Stimulated activated CD8-positive, alpha-beta memory T cell treated with anti-CD3 and anti-CD28 coated beads, Interleukin-4, amount 100 ng/mL, for 1 hour (primary cell): ENCODE measurements at places on chromosomes 7 and 10.

DNA sequence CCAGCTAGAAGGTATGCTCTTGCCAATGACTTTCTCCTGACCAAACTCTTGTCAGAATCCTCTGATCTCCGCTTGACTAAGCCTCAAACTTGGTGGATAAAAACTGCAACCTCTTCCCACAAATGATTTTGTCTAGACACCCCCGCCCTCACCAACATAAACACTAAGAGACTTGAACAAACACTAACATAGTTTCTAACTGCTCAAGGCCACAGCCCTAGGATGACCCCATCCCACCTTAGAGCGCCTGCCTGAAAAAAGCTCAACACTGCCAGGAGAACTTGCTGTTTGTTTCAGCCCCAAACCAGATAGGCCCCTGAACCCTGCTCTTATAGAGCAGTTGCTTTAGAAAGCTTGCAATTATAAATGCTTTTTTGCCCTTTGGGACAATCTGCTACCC lies 71.8 kb downstream of the LRRN3 start:
- no peak for DNase-seq

- no peak for DNase-seq
Observed at GRCh38 chr7:15937571-15937970, 251.1 kb upstream of the MEOX2 start.

- DNase-seq = no peak
Observed at GRCh38 chr7:73489976-73490375, 32.1 kb downstream of the BAZ1B start.

- no peak for DNase-seq
Observed at GRCh38 chr7:115940460-115941060, 90.0 kb downstream of the TFEC start.

GRCh38 chr10:119416855-119417254 lies 125.7 kb downstream of the RGS10 start:
- peak; percentile 48 for DNase-seq

- no peak for DNase-seq
Observed at GRCh38 chr7:44141221-44141850, at the start of gene MYL7. TSS of gene MYL7 (minus strand) at chr7:44141332. CDS start at chr7:44141305, 27 bp downstream.

- DNase-seq = no peak
Observed at GRCh38 chr7:3143869-3144775, 100.5 kb upstream of the CARD11 start.

- no peak for DNase-seq
Observed at GRCh38 chr7:48101968-48102367, 12.9 kb downstream of the UPP1 start.

- DNase-seq = peak; percentile 37
Observed at GRCh38 chr10:135601-136464, 578 bp downstream of the ZMYND11 start.

- no peak for DNase-seq
Observed at GRCh38 chr7:14073543-14073942, 84.1 kb upstream of the ETV1 start.

- DNase-seq = no peak
Observed at GRCh38 chr10:84257343-84258020, 12.6 kb downstream of the RGR start.

DNA sequence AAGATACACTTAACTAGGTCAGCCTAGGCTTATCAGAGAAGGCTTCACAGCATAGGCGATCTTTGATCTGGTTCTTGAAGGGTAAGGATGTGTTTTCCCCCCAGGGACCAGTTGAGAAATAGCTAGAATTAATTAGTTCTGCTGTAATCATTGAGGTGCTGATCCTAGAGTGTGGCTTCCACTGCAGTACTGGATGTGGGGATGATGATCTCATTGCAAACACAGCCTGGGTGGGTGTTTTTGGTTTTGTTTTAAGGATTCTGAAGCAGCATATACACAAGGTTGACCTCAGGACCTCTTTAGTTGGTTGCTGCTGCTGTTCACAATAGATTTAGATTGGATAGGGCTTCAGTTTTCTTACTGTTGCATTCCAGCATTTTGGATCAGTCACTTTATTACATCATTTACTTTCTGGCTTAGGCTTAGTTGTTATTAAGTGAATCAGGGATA lies 159.7 kb downstream of the AUTS2 start:
- no peak for DNase-seq

- no peak for DNase-seq
Observed at GRCh38 chr10:17716161-17716560, 35.8 kb upstream of the TMEM236 start.

GRCh38 chr7:36080843-36081242 lies 72.2 kb upstream of the EEPD1 start:
- no peak for DNase-seq
